ENCODE measurements at places on chromosomes 16 and 17.

DNA sequence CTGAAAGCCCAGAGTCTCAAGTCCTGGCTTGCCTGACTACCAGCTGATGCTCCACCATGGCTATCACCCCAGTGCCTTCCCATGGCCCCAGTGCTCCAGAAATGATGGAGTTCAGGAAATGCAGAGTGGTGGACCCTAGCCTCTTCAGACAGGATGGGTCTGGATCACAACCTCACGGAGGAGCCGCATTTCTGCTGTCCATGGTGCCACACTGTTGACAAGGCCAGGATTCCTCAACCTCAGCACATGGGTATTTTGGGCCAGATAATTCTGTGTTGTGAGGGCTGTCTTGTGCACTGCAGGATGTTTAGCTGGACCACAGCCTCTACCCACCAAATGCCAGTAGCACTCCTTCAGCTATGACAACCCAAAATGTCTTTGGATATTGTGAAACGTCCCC is 6.7 kb upstream of the CRHR1 start:
- no peak for DNase-seq

GRCh38 chr16:30894540-30895368 is 877 bp upstream of the BCL7C start:
- DNase-seq, result no peak

GRCh38 chr17:8119581-8120519 is 1.5 kb upstream of the ALOXE3 start:
- DNase-seq, result peak; percentile 93

GRCh38 chr17:43576563-43577229 is 30.6 kb upstream of the ETV4 start:
- DNase-seq, result peak; percentile 58

DNA sequence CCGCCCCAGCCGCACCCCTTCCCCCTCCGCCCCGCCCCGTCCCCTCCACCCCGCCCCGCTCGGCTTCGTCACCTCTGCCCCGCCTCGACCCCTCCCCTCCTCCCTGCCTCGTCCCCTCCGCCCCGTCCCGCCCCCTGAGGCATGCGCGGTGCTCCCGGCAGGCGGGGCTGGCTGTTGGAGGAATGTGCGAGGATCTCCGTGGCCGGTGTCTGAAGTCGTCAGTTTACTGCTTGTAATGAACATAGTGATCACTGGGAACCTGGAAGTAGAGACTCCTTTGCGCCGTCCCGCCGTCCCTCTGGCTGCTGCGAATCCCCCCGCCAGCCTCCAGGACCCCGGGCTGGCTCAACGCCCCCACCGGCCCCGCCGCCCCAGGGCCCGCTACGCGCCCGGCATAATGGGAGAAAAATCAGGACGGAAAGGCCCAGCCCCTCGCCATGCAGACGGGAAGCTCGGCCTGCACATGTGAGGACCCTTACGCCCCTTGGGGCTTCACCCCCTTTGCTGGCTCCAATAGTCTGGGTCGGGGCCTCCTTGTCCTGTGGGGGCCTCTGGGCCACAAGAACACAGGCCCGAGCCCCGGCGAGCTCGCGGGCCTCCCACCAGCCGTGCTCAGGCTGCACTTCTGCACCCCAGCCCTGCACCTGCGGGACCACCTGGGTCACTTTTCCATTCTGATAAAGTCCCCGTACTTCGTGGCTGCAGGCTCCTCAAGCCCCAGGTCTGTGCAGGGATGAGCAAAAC is 743.1 kb downstream of the KCNJ18 start:
- no peak for DNase-seq

DNA sequence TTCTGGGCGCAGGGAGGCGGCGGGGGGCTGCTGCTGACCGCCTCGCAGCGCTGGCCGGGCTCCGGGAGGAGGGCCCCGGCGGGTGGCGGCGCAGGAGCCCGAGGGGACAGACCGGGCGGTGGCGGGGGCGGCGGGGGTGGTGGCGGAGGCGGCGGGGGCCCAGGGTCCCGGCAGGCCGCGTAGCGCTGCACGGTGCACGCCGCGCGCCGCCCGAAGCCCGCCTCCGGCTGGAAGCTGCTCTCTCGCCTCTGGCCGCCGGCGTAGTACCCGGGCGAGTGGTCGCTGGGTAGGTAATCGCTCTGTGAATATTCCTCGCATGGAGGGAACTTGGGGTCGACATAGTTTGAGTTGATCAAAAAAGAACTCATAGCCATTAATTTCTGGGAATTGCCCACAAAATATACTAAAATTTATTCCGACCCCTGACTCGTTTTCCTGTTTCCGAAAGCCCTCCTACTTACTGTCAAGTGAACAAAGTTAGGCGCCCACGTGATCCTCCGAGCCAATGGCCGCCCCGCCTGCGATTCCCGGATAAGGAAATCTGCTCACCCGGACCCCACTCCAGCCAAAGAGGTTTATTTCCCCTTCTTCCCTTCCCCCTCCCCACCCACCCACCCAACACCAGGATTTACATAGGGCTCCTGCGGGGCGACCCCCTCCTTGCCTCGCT is at the start of gene HOXB4:
Gene HOXB4, minus strand, starts transcription at position 405 of the 670 bp plus-strand sequence. Its CDS starts 31 bp downstream, at position 374.
- DNase-seq, result peak; percentile 63

- DNase-seq, result no peak
These were observed 147.8 kb downstream of the MSI2 start for GRCh38 chr17:57404073-57404472.

DNA sequence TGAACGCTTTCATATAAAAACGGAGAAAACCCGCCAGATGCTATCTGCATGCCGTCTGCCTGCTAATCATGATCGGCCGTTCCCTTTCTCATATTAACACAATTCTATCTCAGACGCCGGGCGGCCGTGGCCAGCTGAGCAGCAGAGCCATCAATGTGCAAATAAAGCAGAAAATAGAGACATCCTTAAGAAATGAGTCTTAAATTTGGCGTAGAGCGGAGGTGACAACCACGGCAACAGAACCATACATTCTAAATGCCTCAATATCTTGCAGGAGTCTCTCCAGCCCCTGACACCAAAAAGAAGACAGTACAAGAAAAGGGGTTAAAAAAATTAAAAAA is 2.7 kb upstream of the IRX5 start:
- DNase-seq, result no peak

DNA sequence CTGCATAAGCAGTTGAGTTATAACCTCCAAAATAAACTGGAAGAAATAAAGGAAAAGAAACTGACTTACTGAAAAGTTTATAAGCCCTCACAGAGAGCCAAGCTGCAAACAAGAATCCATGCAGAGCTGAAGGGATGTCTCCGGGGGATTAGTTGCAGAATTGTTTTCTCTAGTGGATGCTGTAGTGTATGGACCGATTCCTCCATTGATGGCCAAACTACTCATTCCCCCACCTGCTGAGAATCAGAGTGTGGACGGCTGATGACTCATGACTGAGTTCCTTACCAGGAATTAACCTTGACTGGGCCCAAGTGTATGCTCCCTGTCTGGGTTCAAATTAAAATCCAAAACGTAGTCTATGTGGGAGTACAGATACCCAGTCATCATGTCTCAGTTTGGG is 93.9 kb upstream of the CDH8 start:
- DNase-seq, result no peak

DNA sequence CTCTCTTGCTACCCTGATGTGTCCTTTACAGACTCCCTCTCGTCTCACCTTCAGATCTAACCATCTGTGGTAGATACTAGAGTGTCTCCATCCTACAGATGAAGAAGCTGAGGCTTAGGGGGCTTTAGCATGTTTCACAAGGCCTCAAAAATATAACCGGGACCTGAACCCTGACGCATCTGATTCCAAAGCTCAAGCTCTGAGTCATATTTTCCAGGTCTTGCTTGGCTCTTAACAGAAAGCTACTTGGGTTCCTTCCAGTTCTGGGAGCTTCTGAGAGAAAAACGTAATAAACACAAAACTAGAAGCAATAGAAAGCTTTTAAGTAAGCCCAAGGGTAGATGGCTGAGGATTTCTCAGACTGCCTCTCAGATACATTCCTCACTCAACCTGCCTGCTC is 224.3 kb upstream of the EEF2KMT start:
- DNase-seq, result no peak

GRCh38 chr16:10679921-10680320 is 14.8 kb downstream of the TEKT5 start:
- DNase-seq, result no peak

DNA sequence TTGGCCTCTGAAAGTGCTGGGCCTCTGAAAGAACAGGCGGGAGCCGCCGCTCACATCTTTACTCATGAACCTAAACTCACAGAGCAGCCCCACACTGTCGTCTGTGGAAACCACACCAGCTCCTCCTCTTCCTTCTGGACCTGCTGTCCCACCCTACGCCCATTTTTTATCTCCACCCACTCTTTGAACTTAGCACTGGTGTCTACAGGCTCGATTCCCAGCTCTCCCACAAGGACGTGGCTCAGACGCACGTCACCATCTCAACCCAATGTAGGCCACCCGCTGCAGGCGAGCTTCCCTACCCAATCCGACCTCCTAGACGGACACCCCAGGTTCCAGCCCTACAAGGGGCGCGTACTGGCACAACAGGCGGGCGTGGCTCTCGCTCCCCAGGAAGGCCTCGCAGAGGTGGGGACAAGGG is 62.2 kb downstream of the NXN start:
- DNase-seq, result no peak

GRCh38 chr17:33330877-33331276 is 37.8 kb upstream of the ASIC2 start:
- DNase-seq, result no peak

DNA sequence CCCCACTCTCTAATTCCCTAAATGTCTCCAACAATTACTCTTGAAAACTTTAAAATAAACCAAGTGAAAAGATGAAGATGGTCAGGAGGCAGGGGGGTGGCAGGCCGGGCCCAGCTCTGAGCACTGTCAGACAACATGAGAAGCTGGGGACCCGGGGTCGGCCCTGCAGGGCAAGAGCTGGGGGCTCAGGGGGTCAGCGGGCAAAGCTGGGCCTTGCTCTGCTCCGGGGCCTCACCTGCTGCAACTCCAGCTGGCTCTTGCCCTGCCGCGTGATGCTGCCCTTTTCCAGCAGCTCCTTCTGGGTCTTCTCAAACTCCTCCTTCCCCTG is 14.8 kb downstream of the CTRB1 start:
- DNase-seq, result no peak

GRCh38 chr17:7295230-7296180 is 1.1 kb upstream of the YBX2 start:
- no peak for DNase-seq

DNA sequence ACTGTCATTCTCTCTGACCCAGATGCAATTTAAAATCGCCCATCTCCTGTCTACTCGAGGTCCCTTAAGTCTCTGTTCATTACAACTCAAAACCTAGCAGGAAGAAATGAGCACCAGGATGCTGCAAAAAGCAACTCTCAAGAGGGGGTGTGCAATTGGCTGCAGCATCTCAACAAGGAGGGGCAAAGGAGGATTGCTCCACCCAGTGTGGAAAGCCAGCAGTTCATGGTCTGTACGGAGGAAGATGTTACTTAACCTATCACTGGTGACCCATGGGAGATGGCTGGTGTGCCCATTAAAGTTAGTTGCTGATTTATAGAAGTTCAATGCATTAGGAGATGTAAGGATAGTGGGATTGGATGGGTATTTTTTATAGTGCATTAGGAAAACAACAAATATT is 147.4 kb downstream of the CDK5R1 start:
- DNase-seq, result no peak
